NCI-H1105 (cell line): ENCODE measurements at places on chromosomes 6 and 20.

GRCh38 chr20:24950128-24950835 is 1.2 kb downstream of the CST7 start:
- no peak for DNase-seq

DNA sequence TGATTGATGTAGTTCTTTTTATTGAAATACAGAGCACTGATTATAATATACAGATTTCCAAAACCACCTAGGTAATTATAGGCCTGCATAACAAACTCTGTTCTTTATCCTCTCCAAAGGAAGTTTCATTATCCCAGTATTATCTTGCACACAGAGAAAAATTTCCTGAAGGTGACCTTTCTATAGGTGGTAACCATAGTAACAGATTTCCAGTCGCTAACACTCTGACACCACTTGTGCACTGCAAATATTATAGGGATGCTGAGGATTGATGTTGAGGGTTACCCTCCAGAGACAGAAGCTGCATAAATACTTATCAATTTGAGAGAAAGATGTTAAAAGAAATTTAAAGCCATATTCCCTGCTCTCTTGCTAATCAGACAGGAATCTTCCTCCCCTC is 274.5 kb upstream of the NRSN1 start:
- no peak for DNase-seq

- DNase-seq: no peak
These were observed 240.5 kb downstream of the CLIC5 start for GRCh38 chr6:45775026-45775697.

- DNase-seq: no peak
These were observed 38.3 kb upstream of the MRPS18A start for GRCh38 chr6:43725643-43726580.

GRCh38 chr6:112086744-112087135 is 542 bp downstream of the TUBE1 start:
- peak; percentile 12 for DNase-seq

DNA sequence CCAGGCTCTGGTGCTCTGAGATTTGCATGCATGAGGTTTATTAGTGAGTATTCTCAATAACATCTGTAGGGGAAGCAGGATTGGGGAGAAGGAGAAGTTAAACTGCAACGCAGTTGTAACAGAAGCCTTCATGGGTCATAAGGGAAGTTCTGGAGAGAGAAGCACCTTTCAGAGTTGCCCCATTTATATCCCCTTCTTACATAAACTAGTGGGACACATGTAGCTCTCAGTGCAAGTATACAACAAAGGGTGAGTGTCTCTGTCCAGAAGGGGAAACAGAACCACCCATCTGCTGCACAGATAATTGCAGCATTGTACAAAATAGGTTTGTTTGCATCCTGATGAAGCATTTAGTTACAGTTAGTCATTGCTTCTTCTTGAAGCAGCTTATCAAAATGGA is 4.3 kb upstream of the ADGB start:
- DNase-seq: no peak

DNA sequence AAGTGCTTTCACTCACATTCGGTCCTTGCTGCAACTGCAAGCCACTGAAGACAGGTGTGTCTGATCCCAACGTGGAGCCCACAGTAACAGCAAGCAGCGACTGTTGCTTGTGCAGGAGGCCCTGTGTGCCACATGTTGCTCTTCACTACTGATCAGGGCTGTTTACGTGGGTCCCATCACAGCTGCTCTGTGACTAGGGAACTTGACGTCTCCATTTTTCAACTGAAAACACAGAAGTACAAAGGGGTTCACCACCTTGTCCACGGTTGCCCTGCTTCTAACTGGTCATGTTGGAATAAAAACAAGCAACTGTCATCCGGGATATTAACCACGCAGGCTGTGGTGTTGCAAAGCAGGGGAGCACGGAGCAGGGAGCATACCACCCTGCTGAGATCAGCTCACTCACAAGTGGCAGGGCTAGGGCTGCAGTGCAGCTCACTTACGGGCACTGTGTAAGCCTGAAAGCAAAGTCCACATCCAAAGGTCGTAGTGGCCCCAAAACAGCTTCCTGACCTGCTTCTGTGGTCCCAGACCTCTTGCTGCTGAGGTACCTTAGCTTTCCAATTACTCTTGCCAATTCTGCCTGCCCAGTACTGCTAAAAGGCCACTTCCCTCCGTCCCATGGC is 105.8 kb upstream of the DUSP22 start:
- DNase-seq: no peak

GRCh38 chr6:111342913-111343312 is 140.1 kb downstream of the REV3L start:
- DNase-seq: no peak

DNA sequence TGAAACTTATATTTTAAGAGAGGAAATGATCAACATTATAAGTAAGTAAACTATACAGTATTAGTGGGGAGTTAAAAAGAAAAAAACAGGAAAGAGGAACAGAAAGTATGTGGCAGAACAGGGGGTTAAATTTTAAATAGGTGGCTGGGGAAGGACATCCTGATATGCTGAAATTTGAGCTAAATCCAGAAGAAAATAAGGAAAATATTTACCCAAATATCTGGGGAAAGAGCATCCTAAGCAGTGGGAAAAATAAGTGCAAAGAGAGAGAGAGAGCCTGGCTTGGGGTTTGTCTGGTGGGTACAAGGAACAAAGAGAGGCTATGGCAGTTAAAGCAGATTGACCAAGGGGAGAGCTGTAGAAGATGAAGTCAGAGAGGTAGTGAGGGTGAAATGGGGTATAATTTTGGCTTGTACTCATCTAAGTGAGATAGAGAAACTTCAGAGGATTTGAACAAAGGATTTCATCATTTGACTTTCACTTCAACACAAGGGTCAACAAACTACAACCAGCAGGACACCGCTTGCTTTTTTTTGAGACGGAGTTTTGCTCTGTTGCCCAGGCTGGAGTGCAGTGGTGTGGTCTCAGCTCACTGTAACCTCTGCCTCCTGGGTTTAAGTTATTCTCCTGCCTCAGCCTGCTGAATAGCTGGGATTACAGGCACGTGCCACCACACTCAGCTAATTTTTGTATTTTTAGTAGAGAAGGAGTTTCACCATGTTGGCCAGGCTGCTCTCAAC is 328.4 kb upstream of the CNR1 start:
- DNase-seq: no peak

DNA sequence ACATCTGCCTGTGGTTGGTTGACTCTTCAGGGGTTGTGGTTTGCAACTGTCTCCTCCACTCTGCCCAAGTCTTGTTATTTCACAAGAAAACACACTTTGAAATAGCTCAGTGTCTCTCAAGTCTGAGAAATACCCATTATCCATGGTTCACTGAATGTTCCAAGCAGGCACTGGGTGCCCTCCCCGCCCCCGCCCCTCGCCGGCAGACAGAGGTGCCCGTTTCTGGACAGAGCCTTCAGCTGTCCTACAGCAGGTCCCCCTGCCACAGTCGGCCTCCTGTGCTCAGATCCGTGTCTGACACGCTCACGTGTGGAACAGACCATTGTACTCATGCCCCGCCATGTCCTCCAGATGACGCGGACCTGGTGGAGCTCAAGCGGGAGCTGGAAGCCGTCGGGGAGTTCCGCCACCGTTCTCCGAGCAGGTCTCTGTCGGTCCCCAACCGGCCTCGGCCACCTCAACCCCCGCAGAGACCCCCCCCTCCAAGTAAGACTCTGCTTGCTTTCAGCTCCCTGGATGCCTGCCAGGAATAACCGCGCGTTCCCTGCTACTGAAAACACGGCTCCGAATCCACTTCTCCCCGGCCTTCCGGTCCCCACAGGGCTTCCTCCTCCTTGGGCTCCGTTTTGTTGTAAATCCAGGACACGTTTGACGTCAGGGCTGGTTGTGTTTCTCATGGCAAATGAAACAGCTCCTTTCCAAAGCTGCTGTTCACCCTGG is 81.4 kb downstream of the SERAC1 start:
- DNase-seq: peak; percentile 25

GRCh38 chr20:9555781-9556180 is 41.4 kb downstream of the LAMP5 start:
- no peak for DNase-seq

GRCh38 chr6:20790032-20790791 is 256.0 kb downstream of the CDKAL1 start:
- DNase-seq: no peak

DNA sequence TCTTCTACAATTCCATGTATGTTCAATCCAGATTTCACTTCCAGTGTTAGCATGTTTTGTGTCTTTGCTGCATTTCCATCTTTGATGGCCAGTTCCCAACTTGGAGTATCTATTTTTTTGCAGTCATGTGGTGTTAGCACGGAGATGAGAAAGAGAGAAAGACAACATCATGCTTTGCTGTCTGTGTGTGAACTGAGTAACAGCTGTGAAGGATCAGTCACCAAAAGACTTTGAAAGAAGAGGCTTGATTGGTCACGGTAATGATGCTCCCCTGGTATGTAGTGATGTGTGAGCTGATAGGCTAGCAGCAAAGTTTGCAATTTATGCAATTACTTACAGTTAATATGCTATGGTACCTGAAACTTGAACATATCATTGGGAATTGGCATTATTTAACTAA is 731.3 kb upstream of the NRSN1 start:
- no peak for DNase-seq

DNA sequence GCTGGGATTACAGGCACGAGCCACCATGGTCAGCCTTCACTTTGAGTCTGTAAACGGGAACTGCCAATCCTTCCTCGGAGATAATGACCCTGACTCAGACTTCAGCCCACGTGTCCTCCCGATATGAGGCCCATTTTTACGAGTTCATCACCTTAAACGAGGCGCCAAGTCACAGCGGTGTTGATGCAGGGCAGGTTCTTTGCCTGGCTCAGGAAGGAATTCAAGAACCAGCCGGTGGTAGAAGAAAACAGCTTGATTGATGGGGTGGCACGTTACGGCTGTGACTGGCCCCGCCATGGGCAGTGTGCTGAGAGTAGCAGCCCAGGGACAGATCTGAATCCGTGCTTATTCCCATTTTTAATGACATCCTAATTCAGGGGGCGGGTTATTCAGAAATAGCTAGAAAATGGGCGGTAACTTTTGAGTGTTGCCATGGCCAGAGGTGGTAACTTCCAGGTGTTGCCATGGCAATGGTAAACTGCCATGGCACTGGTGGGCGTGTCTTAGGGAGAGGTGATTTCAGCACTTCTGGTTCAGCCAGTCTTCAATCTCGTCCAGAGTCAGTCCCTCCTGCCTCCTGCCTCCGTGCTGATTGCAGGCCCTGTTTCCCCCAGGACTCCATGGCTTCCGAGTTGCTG is 9.1 kb upstream of the MAP1LC3A start:
- peak; percentile 33 for DNase-seq

- DNase-seq: peak; percentile 93
These were observed 12.2 kb downstream of the EPHA7 start for GRCh38 chr6:93407186-93407585.
